CD8-positive, alpha-beta memory T cell (primary cell): ENCODE measurements at places on chromosomes 7 and 10. TPM values are rescaled to one million over a fixed set of nuclear protein-coding genes. Genes with fewer than 3 reads are reported as not detected.

The FAM131B gene
- 2.4 TPM for total RNA-seq

The C7orf33 gene
- total RNA-seq = not detected

The ACHE gene
- 0.20 TPM for total RNA-seq

GRCh38 chr10:51080311-51081006, 6.2 kb downstream of the PRKG1 start:
- H3K4me1 ChIP-seq = no peaks in the 10 kb centered on the region
- DNase-seq = no peak
- H3K27ac ChIP-seq = no peak overlapping the region
- peaks cover 2% of the 10 kb centered on the region for H3K27me3 ChIP-seq
- H3K36me3 ChIP-seq = no peaks in the 10 kb centered on the region

GRCh38 chr7:121202125-121202524, 126.7 kb upstream of the WNT16 start:
- no peaks in the 10 kb centered on the region for H3K27me3 ChIP-seq
- no peak for DNase-seq
- no peaks in the 10 kb centered on the region for H3K4me1 ChIP-seq
- no peak overlapping the region for H3K27ac ChIP-seq

The JCAD gene
- 0.04 TPM for total RNA-seq

GRCh38 chr10:70599791-70600190, 2.8 kb downstream of the PRF1 start:
- DNase-seq = no peak
- H3K4me1 ChIP-seq = peaks cover 80% of the 10 kb centered on the region

The NSUN6 gene
- 16.4 TPM for total RNA-seq

The CSGALNACT2 gene
- total RNA-seq = 21.7 TPM

The DPYSL4 gene
- total RNA-seq = 3.3 TPM

GRCh38 chr10:116912162-116912561, 62.9 kb downstream of the ENO4 start:
- no peaks in the 10 kb centered on the region for H3K4me1 ChIP-seq
- no peaks in the 10 kb centered on the region for H3K36me3 ChIP-seq
- no peak overlapping the region for H3K4me3 ChIP-seq
- no peak for DNase-seq
- H3K27me3 ChIP-seq = no peaks in the 10 kb centered on the region

The WDR86 gene
- 0.55 TPM for total RNA-seq

DNA sequence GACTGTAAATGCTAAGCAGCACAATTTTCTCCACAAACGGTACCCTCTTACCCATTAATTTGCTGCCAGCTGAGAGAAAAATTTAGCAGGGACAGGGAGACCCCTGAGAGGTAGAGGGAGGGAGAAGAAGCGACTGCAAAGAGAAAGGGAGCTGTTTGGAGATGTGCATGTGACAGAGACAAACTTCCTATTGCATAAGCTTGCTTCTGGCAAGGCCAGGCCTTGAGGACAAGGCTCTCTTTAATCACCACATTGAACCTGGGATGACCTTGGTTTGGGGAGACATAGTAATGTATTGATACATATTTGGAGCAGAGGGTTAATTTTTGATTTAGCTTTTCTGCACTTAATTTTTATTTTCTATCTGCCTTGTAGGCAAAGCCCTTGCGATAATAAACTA, 31.1 kb upstream of the HIBADH start:
- no peaks in the 10 kb centered on the region for H3K4me1 ChIP-seq
- no peaks in the 10 kb centered on the region for H3K27me3 ChIP-seq
- DNase-seq = no peak
- no peaks in the 10 kb centered on the region for H3K36me3 ChIP-seq

The HYAL4 gene
- total RNA-seq = not detected

GRCh38 chr7:107551936-107552335, 11.8 kb downstream of the COG5 start:
- no peak overlapping the region for H3K4me3 ChIP-seq
- peaks cover 26% of the 10 kb centered on the region for H3K36me3 ChIP-seq
- DNase-seq = no peak
- peaks cover 10% of the 10 kb centered on the region for H3K4me1 ChIP-seq

The STOX1 gene
- total RNA-seq = 0.39 TPM

The PDE1C gene
- total RNA-seq = not detected

GRCh38 chr10:71585564-71586290, 133.9 kb downstream of the C10orf105 start:
- H3K36me3 ChIP-seq = no peaks in the 10 kb centered on the region
- H3K27ac ChIP-seq = no peak overlapping the region
- no peaks in the 10 kb centered on the region for H3K27me3 ChIP-seq
- H3K4me1 ChIP-seq = no peaks in the 10 kb centered on the region
- no peak for DNase-seq

The CALHM1 gene
- total RNA-seq = not detected

The TTYH3 gene
- total RNA-seq = 20.2 TPM

DNA sequence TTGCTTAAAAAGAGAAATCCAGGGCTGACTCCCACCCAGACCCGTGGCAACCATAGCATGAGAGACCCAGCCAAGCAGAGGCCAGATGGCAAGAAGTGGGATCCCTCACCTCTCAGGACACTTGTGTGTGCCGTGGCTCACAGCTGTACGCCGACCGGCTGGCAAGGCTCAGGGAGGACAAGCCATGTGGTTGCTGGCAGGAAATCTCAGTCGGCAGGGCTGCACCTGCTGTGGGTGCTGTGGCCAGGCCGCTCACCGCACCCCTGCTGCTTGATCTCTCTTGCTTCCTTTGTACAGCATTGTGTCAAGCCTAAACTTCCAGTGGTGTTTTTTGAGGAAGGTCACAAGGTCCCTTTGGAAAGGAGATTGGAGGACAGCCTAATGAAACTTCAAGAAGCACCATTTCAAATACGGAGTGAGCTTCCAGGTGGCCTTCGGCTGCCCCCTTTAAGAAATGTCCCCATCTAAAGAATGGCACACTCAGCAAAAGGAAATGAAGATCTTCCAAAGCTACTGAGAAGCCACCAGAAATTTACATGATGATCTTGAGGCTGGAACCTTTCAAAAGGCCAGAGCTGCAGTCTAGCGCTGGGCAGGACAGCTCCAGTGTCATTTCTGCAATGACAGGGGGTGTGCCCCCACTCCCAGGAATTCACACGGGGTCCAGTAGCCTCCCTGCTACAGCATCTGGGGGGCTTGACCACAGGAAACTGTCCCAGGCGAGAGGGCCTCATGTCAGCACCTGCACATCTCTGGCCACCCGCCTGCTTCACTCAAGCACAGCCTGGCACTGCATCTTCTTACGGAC, 409.0 kb upstream of the MGMT start:
- H3K4me3 ChIP-seq = peak overlapping the region; percentile 16
- H3K27ac ChIP-seq = no peak overlapping the region
- DNase-seq = peak; percentile 63
- H3K36me3 ChIP-seq = no peaks in the 10 kb centered on the region

DNA sequence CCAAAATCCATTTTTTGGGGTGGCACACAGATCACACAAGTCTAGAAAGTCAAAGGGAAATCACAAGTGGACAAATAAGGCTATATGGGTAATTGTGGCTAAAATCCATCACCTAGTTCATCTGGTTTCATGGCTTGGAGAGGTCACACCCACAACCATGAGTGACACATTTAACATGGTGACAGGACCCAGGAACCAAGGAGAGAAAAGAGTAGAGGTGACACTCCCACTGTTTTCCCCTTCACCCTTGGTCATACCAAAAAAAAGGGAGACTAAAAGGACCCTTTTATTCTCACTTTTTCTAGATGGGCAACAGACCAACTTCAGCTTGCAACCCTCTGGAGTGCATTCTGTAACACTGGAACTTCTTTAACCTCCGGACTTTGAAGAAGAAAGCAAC, 46.2 kb upstream of the ZNF107 start:
- no peak overlapping the region for H3K27ac ChIP-seq
- DNase-seq = no peak
- H3K27me3 ChIP-seq = no peaks in the 10 kb centered on the region
- H3K36me3 ChIP-seq = no peaks in the 10 kb centered on the region

DNA sequence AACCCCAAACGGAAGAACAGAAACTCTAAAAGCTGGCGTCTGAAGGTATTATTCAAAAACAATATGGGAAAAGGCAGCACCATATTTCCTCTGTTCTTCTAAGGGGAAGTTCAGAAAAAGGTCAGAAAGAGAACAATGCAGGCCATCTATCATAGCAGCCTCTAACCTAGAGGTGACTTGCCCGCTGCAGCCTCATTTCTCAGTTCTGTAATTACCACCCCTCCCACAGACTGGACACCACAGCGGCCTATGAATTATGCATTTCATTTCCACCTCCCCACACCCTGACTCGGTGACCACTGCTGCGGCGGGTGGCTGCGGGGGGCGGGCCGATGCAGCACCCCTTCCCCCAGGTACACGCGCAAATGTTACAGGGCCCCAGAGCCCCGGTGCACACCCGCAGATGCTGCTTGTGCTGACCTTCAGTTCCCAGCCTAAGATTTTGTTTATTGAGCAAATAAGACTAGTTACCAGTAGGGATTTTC, 125.5 kb downstream of the CLEC2L start:
- H3K27ac ChIP-seq = no peak overlapping the region
- H3K4me1 ChIP-seq = peaks cover 54% of the 10 kb centered on the region
- no peaks in the 10 kb centered on the region for H3K36me3 ChIP-seq
- DNase-seq = no peak
- no peaks in the 10 kb centered on the region for H3K27me3 ChIP-seq
- no peak overlapping the region for H3K4me3 ChIP-seq

DNA sequence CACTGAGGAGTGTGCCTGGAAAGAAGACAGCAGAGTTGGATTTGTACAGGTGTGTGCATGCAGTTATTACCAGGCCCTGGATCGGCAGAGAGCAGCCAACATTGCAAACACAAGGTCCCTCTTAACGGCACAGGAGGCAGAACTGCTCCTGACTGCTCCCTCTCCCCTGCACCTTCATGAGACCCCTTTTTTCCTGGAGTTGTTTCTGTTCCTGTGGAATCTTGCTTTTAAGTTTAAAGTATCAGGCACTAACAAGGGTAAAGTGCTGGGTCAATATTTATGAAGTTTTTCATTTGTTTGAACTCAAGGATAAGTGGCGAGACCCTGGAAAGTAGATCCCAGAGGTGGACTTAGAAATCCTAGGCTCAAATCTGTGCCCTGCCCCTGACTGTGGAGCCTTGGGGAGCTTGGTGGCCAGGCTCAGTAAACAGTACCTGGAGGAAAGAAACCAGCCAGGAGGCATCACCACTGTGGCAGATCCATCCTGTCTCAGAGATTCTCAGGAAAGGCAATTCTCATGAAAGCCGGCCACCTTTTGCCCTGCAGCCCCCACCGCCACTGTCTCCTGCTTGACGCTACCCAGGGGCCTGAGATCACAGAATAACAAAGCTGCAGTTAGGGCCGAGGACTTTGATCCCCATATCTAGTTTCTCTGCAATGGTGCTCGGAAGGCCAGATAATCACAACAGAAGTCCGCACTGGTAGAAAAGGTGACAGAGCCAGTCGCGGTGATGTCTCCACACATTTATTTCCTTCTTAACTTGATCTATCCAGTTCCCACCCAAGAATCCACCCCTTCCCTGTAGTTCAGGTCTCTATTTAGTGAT, 36.7 kb downstream of the DDC start:
- H3K27me3 ChIP-seq = no peaks in the 10 kb centered on the region
- H3K27ac ChIP-seq = no peak overlapping the region
- H3K36me3 ChIP-seq = no peaks in the 10 kb centered on the region
- no peaks in the 10 kb centered on the region for H3K4me1 ChIP-seq
- H3K4me3 ChIP-seq = no peak overlapping the region
- no peak for DNase-seq
